Right lung (tissue), 10 donors: ENCODE measurements at places on chromosomes 4 and X.

GRCh38 chrX:39582976-39583375, 514.8 kb downstream of the BCOR start:
- no peak for DNase-seq

DNA sequence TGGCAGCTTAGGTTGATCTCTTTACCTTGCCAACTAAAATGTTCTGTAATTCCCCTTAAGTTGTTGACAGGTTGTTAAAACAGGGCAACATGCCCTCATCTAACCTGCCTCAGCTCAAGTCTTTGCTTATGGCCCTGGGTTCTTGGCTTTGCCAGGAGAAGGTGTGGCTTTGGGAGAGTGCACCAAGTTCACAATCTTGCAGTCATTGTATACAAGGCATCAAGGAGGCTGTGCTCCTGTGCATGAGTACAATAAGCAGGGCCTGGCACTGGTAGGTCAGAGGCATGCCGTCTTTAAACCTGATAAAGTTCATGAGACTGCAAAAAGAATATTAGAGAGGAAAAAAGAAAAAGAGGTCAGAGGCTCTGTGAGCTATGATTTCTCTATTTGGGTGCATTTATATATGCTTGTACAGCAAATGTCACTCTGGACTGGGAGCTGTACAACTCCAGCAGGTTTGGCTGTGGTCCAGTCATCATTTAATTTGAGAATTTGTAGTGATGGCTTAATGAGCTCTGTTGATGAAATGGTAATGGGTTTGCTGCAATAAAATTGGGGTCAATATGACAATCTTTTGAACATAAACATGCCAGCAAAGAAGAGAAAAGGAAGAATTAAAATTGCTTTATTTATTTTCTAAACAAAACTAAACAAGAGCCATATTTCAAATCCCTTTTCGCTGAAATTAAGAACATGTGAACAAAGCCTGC, 30.3 kb downstream of the AREG start:
- DNase-seq: no peak

GRCh38 chrX:118614150-118614549, 113.3 kb upstream of the IL13RA1 start:
- DNase-seq: no peak

- no peak for DNase-seq
These were observed 5.2 kb downstream of the MAP9 start for GRCh38 chr4:155371432-155372043.

DNA sequence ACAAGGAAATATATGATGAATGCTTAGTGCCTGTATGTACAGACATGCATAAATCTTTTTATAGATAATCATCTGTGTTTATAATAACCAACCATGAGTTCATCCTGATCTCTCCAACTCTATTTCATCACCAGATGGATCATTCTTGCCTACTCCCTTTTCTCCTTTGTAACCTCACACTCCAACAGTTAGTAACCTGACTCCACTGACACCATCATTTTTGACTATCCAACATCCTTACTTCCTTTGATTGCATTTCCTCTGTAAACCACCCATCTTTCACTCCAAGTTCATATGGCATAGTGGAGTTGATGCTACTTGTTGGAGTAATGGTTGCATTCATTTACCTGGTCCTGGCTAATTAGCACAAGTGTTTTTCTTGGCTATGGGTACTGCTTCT, 170.6 kb downstream of the ZNF330 start:
- no peak for DNase-seq

GRCh38 chr4:80781431-80781830, 249.1 kb upstream of the BMP3 start:
- DNase-seq: no peak

GRCh38 chr4:99654361-99654761, 3.3 kb downstream of the C4orf54 start:
- DNase-seq: no peak
